ENCODE measurements at places on chromosomes 7 and 10.

DNA sequence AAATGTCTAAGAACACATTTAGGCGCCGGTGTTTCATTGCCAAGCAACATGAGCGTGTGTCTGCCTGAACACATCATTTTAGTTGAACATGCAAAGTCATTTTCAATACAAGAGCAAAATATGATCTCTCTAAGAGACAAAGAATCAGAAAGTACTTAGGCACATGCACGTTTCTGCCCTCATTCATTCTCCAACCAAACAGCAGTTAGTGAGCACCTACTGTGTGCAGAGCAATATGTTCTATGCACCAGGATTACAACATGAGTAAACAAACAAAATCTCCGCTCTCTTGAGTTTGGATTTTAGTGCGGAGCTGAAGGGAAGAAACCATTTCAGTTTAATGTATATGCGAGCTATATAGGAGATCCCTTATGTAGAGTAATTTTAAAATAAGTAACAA is 71.6 kb upstream of the KLF6 start:
- no peak for DNase-seq

GRCh38 chr10:125840955-125841354 is 17.6 kb downstream of the BCCIP start:
- no peak for DNase-seq

DNA sequence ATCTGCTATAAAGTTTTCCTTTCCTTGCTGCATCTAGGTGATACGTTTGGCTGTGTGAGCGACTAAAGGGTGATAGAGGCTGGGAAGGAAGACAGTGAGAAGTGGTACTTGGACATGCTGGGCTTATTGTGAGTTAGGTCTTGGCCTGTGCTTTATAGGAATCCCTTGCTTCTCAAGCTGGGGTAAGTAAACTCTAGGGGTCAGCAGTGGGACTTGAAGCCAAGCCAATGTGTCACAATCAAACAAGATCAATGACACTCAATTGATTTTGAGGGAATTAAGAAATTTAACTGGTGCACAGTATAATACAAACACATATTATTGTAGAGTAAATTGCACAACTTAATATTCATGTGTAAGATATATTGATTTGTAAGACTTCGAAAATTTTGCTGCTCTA is 155.8 kb upstream of the AOAH start:
- DNase-seq, result no peak

GRCh38 chr10:128429321-128429720 is 303.1 kb upstream of the MKI67 start:
- no peak for DNase-seq

Measured in GM23248 (cell line).